ENCODE measurements at places on chromosomes 1 and 21. TPM values are rescaled to one million over a fixed set of nuclear protein-coding genes. Genes with fewer than 3 reads are reported as not detected.

The C1orf115 gene
- total RNA-seq = 31.2 TPM

The TAS1R2 gene
- not detected for total RNA-seq

The NBL1 gene
- total RNA-seq = 53.0 TPM

The SV2A gene
- 0.71 TPM for total RNA-seq

The CYP4A22 gene
- total RNA-seq = not detected

The RGSL1 gene
- total RNA-seq = not detected

The NEK2 gene
- total RNA-seq = 0.68 TPM

The GUCA2A gene
- total RNA-seq = not detected

The EPHA2 gene
- 8.1 TPM for total RNA-seq

The TSHB gene
- not detected for total RNA-seq

The GPR3 gene
- total RNA-seq = 12.4 TPM

The PADI3 gene
- not detected for total RNA-seq

The MX2 gene
- total RNA-seq = 7.7 TPM

The RCC2 gene
- 20.8 TPM for total RNA-seq

The BMP8B gene
- total RNA-seq = 0.59 TPM

The OR10Z1 gene
- not detected for total RNA-seq

The OR2M3 gene
- total RNA-seq = not detected

The PPFIA4 gene
- total RNA-seq = 16.3 TPM

The OR2T27 gene
- not detected for total RNA-seq

The HSD3B1 gene
- not detected for total RNA-seq

The CYYR1 gene
- total RNA-seq = 19.9 TPM

The LORICRIN gene
- total RNA-seq = not detected

The CDCA8 gene
- 0.24 TPM for total RNA-seq

The GPX7 gene
- 12.4 TPM for total RNA-seq

The NUP210L gene
- total RNA-seq = 0.74 TPM

The IL12RB2 gene
- 2.9 TPM for total RNA-seq

The UBE2U gene
- total RNA-seq = not detected

The SPRR1B gene
- total RNA-seq = not detected

The DDOST gene
- 145 TPM for total RNA-seq

The LRRC47 gene
- total RNA-seq = 41.4 TPM

The TMEM52 gene
- total RNA-seq = 0.68 TPM

The PLCH2 gene
- 0.74 TPM for total RNA-seq

The LCE3E gene
- not detected for total RNA-seq

The LCK gene
- 1.2 TPM for total RNA-seq

The MPL gene
- total RNA-seq = 0.65 TPM

The RGS16 gene
- 1.5 TPM for total RNA-seq

The PLEKHA6 gene
- total RNA-seq = 14.1 TPM

The CRYBG2 gene
- not detected for total RNA-seq

The AMY1A gene
- total RNA-seq = not detected

The CLCA2 gene
- total RNA-seq = 0.53 TPM

The HMGN1 gene
- total RNA-seq = 73.2 TPM

The TFF3 gene
- total RNA-seq = 9.1 TPM

The C1orf226 gene
- 2.3 TPM for total RNA-seq

The PCAT6 gene
- total RNA-seq = 1.7 TPM

The LRRC42 gene
- 17.9 TPM for total RNA-seq

The FAM151A gene
- 0.15 TPM for total RNA-seq

The MINDY1 gene
- 32.2 TPM for total RNA-seq

The CD34 gene
- total RNA-seq = 101 TPM

The PAQR6 gene
- 1.3 TPM for total RNA-seq

The INKA2 gene
- 18.4 TPM for total RNA-seq

The SYCP1 gene
- 0.10 TPM for total RNA-seq

The WNT3A gene
- total RNA-seq = not detected
